Peyer's patch (tissue), 4 donors: ENCODE measurements at places on chromosomes 12 and 14. TPM values are rescaled to one million over a fixed set of nuclear protein-coding genes. Genes with fewer than 3 reads are reported as not detected.

GRCh38 chr14:68569970-68570409 lies 222.9 kb downstream of the ZFP36L1 start:
- no peak for DNase-seq
- no peak overlapping the region for H3K27ac ChIP-seq
- no peaks in the 10 kb centered on the region for H3K27me3 ChIP-seq
- no peaks in the 10 kb centered on the region for H3K36me3 ChIP-seq
- peaks cover 8% of the 10 kb centered on the region for H3K4me1 ChIP-seq
- no peak overlapping the region for H3K4me3 ChIP-seq

The KCNJ8 gene
- 2.1 TPM for total RNA-seq

- H3K4me1 ChIP-seq, result no peaks in the 10 kb centered on the region
- no peaks in the 10 kb centered on the region for H3K27me3 ChIP-seq
- H3K27ac ChIP-seq, result peak overlapping the region; percentile 86
Measured at GRCh38 chr12:96907671-96908422, 790 bp downstream of the NEDD1 start.

DNA sequence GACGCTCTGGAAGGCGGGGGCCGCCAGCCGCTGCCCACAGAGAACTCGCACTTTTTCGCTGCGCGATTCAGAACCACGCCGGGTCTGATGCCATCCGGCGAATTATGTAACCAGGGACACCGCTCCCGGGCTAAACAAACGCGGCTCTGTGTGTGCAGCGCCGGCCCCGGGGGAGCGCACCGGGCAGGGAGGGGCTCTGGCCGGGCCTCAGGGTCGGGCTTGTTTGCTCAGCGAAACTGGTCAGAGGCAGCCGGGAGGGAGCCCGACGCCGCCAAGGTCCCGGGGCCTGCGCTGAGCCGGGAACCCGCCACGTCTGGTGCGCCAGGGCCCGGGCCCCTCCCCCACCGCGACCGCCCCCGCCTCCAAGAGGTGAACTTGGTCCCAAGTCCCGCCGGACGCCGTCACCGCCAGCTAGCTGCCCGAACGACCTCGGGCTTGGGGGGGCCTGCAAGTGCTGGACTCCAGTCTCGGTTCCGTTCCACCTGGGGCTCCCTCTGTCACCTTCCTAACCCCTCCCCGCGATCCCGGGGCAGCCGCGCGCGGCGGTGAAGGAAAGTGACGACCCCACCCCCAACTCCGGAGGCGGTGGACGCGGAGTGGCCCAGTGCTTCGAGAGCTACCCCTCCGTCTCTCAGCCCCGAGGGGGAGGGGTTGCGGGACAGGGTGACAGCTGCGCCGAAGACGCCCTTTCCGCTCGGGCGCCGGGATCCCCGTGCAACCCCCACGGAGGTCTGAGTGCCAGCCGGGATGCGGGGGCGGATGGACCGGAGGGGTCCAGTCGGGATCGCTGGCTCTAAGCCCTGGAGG lies 848 bp downstream of the CTDSP2 start:
- H3K27me3 ChIP-seq, result no peaks in the 10 kb centered on the region
- H3K36me3 ChIP-seq, result no peaks in the 10 kb centered on the region
- peaks cover 23% of the 10 kb centered on the region for H3K4me1 ChIP-seq
- peak; percentile 83 for DNase-seq
- H3K4me3 ChIP-seq, result peak overlapping the region; percentile 97

- H3K27ac ChIP-seq, result no peak overlapping the region
- no peaks in the 10 kb centered on the region for H3K36me3 ChIP-seq
- H3K4me1 ChIP-seq, result no peaks in the 10 kb centered on the region
- no peaks in the 10 kb centered on the region for H3K27me3 ChIP-seq
Measured at GRCh38 chr14:61064856-61065255, 83.8 kb downstream of the SLC38A6 start.

DNA sequence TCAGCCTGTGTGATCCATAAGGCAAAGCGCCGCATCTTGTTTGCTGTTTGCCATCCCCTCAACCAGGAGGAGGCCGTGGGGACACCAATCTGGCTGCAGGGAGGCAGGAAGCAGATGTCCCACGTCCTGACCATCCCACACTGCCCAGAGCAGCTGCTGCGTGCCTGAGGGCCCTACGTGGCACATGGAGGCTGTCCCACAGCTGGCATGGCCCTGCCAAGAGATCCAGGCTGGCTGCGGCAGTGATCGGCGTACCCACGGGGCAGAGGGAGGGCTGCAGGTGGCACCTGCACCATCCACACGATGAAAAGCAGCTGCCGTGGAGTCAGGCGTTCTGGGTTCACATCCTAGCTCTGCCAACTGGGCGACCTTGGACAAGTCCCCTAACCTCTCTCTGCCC lies 42.0 kb downstream of the NCOR2 start:
- DNase-seq, result no peak
- no peak overlapping the region for H3K27ac ChIP-seq
- no peaks in the 10 kb centered on the region for H3K4me1 ChIP-seq
- H3K4me3 ChIP-seq, result no peak overlapping the region
- H3K27me3 ChIP-seq, result no peaks in the 10 kb centered on the region

DNA sequence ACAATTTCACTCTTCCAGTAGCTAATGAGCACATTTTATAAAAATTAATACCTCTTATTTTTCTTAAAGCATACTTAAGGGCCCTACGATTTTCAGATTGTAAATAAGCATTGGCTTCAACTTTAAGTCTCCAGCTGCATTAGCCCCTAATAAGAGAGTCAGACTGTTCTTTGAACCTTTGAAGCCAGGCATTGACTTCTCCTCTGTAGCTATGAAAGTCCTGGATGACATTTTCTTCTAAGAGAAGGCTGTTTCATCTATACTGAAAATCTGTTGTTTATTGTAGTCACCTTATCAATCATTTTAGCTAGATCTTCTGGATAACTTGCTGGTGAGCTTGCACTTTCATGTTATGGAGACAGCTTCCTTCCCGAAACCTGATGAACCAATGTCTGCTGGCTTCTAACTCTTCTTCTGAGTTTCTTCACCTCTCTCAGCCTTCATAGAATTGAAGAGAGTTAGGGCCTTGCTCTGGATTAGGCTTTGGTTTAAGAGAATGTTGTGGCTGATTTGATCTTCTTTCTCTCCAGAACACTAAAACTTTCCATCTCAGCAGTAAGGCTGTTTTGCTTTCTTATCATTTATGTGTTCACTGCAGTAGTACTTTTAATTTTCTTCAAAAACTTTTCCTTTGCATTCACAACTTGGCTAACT lies 377.1 kb upstream of the RGS6 start:
- no peaks in the 10 kb centered on the region for H3K36me3 ChIP-seq
- H3K27ac ChIP-seq, result peak overlapping the region; percentile 72
- no peak for DNase-seq

- peaks cover 32% of the 10 kb centered on the region for H3K36me3 ChIP-seq
- H3K27me3 ChIP-seq, result no peaks in the 10 kb centered on the region
- H3K4me3 ChIP-seq, result no peak overlapping the region
- no peak for DNase-seq
- no peak overlapping the region for H3K27ac ChIP-seq
Measured at GRCh38 chr14:54483846-54484245, 4.9 kb downstream of the GMFB start.

- no peak for DNase-seq
- H3K4me3 ChIP-seq, result no peak overlapping the region
- no peaks in the 10 kb centered on the region for H3K27me3 ChIP-seq
- no peak overlapping the region for H3K27ac ChIP-seq
- H3K36me3 ChIP-seq, result no peaks in the 10 kb centered on the region
Measured at GRCh38 chr12:27971606-27972005, 927 bp downstream of the PTHLH start.

GRCh38 chr14:24806061-24806678 lies 172.2 kb upstream of the GZMB start:
- no peak overlapping the region for H3K4me3 ChIP-seq
- H3K27ac ChIP-seq, result no peak overlapping the region
- no peaks in the 10 kb centered on the region for H3K27me3 ChIP-seq
- no peaks in the 10 kb centered on the region for H3K4me1 ChIP-seq
- no peaks in the 10 kb centered on the region for H3K36me3 ChIP-seq

The EML1 gene
- total RNA-seq, result 22.5 TPM

DNA sequence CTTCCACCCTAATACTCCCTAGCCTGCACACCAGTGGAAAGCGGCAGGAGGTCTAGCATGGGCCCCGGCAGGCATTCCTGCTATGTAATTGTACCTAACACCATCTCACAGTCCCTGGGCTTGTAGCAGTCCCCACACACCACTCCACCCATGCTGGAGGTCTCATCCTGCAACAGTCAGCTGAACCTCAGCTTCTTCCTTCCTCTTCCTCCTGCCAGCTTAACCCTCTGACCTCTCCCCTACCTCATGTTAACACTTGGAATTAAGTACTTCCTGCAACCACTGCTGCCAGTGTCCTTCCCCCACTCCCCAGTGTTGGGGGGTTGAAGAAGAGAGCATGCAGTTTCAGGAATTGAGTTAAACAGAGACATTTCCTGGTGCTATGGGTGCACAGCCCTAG lies 7.6 kb downstream of the ADCY4 start:
- no peaks in the 10 kb centered on the region for H3K27me3 ChIP-seq
- H3K36me3 ChIP-seq, result no peaks in the 10 kb centered on the region
- no peak overlapping the region for H3K27ac ChIP-seq
- H3K4me1 ChIP-seq, result peaks cover 1% of the 10 kb centered on the region

DNA sequence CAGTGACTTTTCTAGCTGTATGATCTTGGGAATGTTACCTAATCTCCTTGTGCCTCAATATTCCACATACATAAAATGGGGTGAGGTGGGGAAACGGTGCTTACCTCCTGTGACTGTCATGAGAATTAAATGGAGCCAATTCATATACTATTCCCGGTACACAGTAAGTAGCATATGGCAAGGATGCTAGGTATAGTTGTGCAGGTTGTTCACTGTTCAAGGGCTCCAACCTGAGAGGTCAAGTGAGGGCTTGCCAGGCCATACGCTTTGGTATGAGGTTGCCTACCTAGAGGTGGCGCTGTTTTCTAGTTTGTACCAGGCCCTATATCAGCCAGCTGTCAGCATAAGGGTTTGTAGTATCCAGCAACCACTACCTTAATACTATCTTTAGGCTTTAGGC lies 3.6 kb upstream of the BATF start:
- no peak overlapping the region for H3K27ac ChIP-seq
- DNase-seq, result no peak
- H3K27me3 ChIP-seq, result no peaks in the 10 kb centered on the region
- peaks cover 10% of the 10 kb centered on the region for H3K4me1 ChIP-seq

DNA sequence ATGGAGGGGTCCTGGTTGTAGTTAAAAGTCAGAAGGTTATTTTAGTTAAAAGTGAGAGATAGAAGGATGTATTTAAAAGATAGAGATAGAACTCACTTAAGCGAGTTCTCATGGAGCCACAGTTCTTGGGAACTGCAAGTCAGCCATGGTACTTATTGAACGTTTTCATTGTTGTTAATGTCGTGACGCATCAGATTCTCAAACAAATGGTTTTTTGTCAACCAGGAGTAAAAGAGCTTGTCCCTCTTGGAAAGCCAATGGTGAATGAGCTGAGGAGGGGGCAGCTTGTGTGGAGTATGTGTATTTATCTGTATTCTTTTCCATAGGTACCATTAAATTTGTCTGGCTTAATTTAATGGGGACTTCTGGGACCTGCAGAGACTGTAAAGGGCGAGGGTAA lies 68.6 kb downstream of the FIGNL2 start:
- no peak overlapping the region for H3K27ac ChIP-seq
- no peaks in the 10 kb centered on the region for H3K4me1 ChIP-seq
- DNase-seq, result no peak
- no peaks in the 10 kb centered on the region for H3K36me3 ChIP-seq

DNA sequence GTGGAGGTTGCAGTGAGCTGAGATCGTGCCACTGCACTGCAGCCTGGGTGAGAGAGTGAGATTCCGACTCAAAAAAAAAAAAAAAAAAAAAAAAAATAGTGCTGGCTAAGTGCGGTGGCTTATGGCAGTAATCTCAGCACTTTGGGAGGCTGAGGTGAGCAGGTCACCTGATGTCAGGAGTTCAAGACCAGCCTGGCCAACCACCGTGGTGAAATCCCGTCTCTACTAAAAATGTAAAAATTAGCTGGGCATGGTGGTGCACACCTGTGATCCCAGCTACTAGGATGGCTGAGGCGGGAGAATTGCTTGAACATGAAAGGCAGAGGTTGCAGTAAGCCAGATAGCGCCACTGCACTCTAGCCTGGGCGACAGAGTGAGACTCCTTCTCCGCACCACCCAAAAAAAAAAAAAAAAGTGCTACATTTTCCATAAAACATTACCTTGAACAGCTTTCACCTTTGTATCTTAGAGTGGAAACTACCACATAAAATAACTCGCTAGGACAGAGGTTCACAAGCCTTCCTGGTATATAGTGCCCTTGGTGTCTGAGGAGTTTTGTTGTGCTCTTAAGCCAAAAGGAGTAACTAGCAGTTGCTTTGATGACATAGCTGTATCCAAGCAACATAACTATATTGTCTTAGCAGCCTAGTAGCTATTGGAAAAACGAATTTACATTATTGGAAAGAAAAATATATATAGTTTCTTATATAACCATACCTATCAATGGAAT lies 11.1 kb downstream of the PTGES3 start:
- peak overlapping the region; percentile 4 for H3K27ac ChIP-seq
- no peak overlapping the region for H3K4me3 ChIP-seq
- H3K4me1 ChIP-seq, result no peaks in the 10 kb centered on the region
- peaks cover 11% of the 10 kb centered on the region for H3K36me3 ChIP-seq

DNA sequence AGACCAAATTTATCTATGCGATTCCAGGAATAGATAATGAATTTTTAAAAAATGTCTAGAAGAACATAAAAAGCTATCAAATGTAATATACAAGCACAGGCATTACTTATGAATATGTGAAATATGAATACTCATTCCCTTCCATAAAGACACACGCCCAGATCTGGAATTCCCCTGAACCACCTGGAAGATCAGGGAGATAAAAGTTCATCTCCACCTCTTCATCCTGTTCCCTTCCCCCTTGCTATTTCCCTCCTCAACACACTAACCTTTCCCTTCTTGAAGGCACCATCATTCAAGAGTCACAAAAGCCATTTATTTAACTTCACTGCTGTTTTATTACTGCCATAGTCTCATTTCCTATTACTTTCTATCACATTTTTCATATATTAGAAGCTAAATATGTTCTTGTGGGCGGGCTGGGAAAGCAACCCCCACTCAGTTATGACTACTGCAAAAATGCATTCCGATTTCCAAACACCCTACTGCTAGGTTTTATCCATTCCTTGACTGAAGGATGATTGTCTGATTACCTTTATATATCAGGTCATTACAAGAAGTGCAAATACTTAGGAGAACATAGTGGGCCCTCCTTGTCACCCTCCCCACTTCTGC lies 16.1 kb downstream of the FGD6 start:
- H3K4me3 ChIP-seq, result peak overlapping the region; percentile 21
- no peaks in the 10 kb centered on the region for H3K27me3 ChIP-seq
- no peaks in the 10 kb centered on the region for H3K4me1 ChIP-seq
- no peak overlapping the region for H3K27ac ChIP-seq
- H3K36me3 ChIP-seq, result no peaks in the 10 kb centered on the region

DNA sequence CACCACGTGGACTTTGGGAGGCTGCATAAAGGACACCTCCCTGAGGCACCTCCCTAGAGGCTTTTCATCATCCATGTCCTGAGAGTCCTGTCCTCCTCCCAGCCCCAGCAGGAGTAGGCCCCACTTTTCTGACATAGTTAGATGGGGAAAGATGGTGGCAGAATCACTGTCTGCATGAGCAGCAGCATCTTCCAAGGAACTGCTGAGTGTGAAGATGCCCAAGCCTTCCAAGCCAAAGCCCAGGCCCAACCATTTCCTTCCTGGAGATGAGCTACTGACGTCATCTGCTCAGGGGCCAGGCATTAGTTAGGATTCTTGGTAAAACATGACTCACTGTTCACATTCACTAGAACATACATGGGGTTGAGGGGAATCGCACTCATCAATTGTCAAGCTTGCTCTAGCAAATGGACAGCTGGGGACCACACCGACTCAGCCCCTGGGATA lies 37.3 kb downstream of the VDR start:
- no peak overlapping the region for H3K4me3 ChIP-seq
- H3K27me3 ChIP-seq, result no peaks in the 10 kb centered on the region
- H3K27ac ChIP-seq, result no peak overlapping the region
- H3K36me3 ChIP-seq, result peaks cover 46% of the 10 kb centered on the region
- H3K4me1 ChIP-seq, result no peaks in the 10 kb centered on the region
